Effector memory CD4-positive, alpha-beta T cell (primary cell): ENCODE measurements at places on chromosomes 5 and 9.

- DNase-seq = no peak
These were observed 111.1 kb downstream of the KCTD16 start for GRCh38 chr5:144281784-144282183.

GRCh38 chr9:108994695-108995094 lies 18.6 kb downstream of the CTNNAL1 start:
- no peak for DNase-seq

GRCh38 chr5:110899566-110900412 lies 161.0 kb downstream of the SLC25A46 start:
- no peak for DNase-seq

- no peak for DNase-seq
These were observed 170.0 kb downstream of the PAPPA start for GRCh38 chr9:116323571-116323970.

DNA sequence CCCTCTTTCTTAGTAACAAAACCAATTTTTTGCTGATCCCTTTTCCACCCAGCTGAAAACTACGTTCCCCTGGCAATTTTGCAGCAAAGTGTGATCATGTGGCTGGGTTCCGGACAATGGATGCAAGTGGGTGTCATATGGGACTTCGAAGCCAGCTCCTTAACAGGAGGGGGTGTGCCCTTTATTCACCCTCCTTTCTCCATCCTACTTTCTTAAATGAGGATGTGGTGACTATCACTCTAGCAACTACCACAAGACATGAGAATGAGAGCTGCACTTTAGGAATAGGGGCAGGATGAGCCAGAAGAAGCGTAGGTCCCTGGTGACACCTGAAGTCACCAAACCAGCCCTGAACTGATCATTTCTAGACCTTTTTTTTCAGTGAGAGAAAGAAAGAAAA lies 58.9 kb downstream of the IRF1 start:
- no peak for DNase-seq
